ENCODE measurements at places on chromosomes 13 and 19.

DNA sequence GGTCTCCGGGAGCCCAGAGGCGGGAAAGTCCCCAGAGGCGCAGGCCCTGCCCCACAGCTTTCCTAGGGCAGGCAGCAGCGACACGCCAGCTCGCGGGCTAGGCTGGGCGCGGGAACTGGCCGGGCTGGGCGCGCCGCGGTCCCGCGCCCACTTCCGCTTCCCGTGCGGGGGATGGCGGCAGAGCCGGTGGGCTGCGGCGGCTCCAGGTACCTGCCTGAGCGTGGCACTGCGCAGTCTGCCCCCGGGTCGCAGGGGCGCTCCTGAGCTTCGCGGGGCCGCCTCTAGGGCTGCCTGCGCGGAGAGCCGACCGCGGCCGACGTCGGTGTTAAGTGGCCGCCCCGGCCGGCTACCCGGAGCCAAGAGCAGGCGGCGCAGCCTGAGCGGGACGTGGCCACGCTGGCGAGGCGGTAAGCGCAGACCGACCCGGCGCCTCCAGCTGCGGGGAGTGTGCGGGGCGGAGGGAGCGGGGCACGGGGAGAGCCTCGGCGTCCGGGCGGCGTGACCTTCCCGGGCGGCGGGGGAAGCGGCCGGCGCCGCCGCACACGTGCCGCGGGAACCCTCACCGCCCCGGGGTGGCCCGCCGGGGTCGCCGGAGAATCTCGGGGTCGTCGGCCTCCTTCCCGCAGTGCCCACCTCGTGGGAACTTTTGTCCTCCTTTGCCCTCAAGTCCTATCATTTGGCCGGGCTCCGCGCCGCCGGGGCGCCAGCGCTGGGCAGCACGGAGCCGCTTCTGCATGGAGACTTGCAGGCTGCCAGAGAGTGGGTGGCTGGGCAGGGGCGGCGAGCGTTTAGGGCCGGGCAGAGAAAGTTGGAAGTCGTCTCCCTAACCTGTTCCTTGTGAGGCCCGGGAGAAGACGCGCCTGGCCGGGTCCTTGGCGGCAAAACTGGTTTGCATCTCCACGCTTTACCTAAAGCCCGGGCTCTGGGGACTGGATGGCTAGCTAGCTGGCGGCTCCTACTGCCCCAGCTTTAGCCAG is 31.4 kb upstream of the MPHOSPH8 start:
- DNase-seq, result no peak

GRCh38 chr13:33537026-33537425 is 251.5 kb upstream of the STARD13 start:
- no peak for DNase-seq

GRCh38 chr13:102177431-102177830 is 224.4 kb downstream of the FGF14 start:
- DNase-seq, result no peak

DNA sequence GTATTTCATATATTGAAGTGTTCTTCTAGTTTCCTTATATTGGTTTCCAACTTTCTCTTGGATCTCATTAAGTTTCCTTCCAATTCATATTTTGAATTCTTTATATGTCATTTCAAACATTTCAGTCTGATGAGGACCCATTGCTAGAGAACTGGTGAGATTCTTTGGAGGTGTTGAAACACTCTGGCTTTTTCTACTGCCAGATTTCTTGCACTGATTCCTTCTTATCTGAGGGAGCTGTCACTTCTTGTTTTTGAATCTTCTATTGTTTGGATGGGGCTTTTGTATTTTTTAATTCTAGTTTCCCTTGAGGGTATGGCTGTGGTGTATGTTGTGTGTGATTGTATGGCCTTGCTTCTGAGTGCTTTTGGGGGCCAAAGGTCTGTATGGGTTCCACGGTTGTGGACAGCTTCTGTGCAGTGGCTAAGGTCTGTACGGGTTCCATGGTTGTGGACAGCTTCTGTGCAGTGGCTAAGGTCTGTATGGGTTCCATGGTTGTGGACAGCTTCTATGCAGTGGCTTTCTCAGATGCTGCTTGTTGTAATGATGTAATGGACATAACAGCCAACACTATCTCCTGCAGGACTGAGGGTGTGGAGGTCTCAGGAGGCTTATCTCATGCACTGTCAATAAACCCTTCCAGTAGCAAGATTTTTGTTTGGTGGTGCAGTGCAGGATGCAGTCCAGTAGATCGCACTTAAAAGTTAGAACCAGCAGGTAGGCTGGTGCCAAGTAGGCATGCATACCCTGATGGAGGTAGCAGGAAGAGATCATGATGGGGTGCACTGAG is 36.8 kb downstream of the ACSBG2 start:
- DNase-seq, result no peak

DNA sequence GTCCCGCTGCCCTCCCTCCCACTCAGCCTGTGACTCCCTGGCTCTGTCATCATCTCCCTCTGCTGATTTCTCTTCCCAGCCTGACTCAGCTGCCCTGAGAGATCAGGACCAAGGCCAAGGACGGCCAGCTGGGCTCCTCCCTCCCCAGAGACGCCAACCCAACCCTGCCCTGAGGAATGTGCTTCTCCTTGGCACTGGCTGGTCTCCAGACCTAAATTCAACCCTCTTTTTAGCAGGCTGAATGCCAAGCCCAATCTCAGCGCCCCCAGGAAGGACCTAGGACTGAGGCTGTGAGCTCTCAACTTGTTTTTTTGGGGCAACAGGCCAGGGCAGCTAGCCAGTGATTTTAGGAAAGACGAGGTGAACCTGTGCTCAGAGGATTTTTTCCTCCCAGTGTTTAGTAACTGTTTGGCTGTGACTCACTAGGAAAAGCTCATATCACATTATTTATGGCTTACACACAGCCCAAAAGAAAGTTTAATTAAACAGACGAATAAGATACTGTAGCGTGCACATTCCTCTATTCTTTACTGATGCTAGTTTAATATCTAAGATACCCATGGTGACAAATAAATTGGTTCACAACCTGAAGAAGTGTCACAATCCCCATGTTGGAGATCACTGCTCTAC is 7.4 kb upstream of the IGFL1 start:
- no peak for DNase-seq

- DNase-seq, result no peak
These were observed 58.2 kb downstream of the GJA3 start for GRCh38 chr13:20102525-20103180.

DNA sequence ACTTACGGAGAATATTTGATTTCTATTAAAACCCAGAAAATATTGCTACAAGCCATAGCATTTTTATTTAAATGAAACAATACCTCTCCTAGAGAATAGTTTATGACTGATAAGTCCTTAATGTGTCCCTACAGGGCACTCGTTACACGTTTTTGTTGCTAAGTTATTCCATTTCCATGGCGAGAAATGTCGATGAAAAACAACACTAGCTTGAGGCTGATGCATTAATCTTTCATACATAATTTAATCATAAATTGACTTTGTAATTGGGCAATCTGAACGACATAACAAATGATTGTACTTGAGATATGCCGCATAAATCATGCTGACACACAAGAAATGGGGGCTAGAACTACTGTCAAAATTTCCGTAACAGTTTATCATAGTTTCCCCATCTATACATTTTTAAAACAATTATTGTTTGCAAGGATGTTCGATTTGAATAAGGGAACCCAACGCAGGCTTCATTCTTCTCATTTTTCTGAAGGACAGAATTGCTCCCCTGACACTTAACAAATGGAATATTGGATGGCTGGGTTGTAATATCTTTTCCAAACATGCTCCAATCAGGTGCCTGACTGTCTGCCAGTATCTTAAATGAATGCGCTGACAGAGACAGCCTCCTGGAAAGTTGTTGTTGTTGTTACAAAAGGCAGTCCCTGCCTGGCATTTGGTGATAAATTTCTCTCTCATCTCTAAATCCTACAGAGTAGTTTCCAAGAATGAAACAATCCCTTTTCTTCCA is 61.9 kb downstream of the FLT1 start:
- DNase-seq, result no peak

DNA sequence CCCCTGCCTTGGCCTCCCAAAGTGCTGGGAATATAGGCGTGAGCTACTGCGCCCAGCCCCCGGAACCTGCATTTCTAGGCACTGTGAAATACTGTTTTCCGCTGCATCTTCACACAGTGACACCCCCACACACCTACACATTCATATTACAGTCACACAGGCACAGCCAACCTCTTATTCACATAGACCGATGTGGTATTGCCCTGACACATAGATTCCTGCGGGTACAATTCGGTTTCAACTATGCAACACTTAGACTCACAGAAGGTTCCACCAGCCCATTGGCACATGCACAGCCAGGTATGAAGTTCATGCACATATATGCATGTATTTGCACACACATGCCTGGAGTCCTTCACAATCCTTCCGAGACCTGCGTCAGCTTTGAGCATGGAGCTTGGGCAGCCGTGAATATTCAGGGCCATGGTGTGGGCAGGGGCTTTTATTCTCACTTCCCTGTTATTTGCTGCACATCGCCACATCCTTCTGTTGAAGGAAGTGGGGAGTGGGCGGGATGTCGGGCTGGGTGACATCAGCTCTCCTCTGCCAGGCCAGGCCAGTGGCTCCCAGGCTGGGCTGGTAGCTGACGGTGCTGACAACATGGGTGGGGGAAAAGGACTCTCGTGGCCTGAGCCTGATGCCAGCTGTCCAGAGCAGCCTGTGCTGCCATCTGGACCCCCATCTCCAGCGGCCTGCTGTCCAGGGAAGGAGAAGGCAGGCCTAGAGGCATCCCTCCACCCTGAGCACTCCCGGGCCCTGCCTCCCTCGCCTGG is 5.4 kb upstream of the CDC37 start:
- no peak for DNase-seq

- no peak for DNase-seq
These were observed 213.9 kb upstream of the SLITRK1 start for GRCh38 chr13:84096216-84096615.

GRCh38 chr13:81726037-81726726 is 1385.3 kb upstream of the SPRY2 start:
- no peak for DNase-seq

DNA sequence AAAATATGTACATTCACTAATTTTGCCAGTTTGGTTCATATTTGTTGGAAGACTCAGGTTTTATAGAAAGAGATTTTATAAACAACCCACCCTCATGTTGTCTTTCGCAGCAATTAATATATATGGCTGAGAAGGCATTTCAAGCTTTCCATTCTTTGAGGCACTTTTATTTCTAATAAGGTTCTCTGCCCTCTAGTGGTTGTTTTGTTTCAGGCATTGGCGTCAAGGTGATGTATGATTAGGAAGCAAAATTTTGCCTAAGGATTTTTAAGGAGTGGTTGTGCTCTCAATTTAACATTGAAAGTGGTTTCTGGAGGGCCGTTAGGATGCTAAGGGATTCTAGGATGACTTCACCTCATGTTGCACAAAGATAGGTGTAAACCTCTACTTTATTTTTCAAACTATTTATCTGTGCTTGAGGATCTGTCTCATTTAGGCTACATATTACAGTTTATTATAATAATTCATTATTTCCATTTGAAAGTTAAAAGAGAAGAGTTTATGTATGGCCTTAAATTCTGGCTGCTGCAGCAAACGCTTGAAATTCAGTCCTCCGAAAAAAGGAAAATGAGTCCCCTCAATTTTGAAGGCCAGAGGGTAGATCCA is 35.9 kb downstream of the OXGR1 start:
- DNase-seq, result no peak

GRCh38 chr13:106597749-106598395 is 29.9 kb upstream of the ARGLU1 start:
- DNase-seq, result no peak

- DNase-seq, result no peak
These were observed 71.7 kb upstream of the VSTM2B start for GRCh38 chr19:29454109-29454508.

- DNase-seq, result no peak
These were observed 1.7 kb upstream of the PSMC4 start for GRCh38 chr19:39969266-39969665.

- DNase-seq, result peak; percentile 78
These were observed 51.3 kb downstream of the CELF5 start for GRCh38 chr19:3275583-3276340.

- no peak for DNase-seq
These were observed 135.2 kb downstream of the SUCLA2 start for GRCh38 chr13:47865883-47866282.

DNA sequence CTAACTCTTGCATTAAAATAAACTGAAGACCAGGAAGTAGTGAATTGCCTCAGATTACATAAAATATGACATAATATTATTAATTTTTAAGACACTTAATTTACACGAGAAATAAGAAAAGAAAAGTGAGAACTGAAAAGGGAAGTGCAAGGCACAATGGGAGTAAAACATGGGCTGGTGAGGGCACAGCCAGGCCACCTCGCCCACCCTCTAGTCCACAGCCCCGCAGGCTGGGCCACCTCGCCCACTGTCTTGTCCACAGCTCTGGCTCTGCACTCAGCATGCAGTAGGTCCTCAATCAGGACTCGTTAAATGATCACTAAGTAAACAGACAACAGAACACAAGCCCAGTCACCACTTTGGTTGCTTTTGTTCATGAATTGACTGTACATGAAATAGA is 67.8 kb upstream of the ARHGEF7 start:
- no peak for DNase-seq

GRCh38 chr19:35125749-35126623 is 8.9 kb downstream of the LGI4 start:
- no peak for DNase-seq

DNA sequence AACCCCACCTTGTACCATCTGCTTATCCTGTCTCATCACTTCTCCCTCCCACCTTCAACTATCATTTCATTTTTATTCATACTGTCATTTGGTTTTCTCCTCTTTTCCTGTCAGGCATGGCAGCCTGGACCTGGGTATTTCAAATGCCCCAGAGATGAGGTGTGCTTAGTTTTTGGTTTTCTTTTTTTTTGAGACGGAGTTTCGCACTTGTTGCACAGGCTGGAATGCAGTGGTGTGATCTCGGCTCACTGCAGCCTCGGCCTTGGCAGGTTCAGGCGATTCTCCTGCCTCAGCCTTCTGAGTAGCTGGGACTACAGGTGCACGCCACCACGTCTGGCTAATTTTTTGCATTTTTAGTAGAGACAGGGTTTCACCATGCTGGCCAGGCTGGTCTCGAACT is 5.8 kb downstream of the PDS5B start:
- no peak for DNase-seq

- no peak for DNase-seq
These were observed 14.7 kb downstream of the CDX2 start for GRCh38 chr13:27954406-27954851.

- no peak for DNase-seq
These were observed 15.5 kb upstream of the KCNN1 start for GRCh38 chr19:17951157-17951989.
